Mesothelial cell of epicardium (in vitro differentiated cells): ENCODE measurements at places on chromosomes 2 and 18. TPM values are rescaled to one million over a fixed set of nuclear protein-coding genes. Genes with fewer than 3 reads are reported as not detected.

The CCL20 gene
- 0.36 TPM in 1 of 3 replicates, not detected in the others for total RNA-seq

The BOLL gene
- not detected in 3 replicates for total RNA-seq

GRCh38 chr2:85785871-85786270 lies 32.1 kb downstream of the ATOH8 start:
- H3K4me1 ChIP-seq, result peaks cover 3% of the 10 kb centered on the region
- no peak for DNase-seq

DNA sequence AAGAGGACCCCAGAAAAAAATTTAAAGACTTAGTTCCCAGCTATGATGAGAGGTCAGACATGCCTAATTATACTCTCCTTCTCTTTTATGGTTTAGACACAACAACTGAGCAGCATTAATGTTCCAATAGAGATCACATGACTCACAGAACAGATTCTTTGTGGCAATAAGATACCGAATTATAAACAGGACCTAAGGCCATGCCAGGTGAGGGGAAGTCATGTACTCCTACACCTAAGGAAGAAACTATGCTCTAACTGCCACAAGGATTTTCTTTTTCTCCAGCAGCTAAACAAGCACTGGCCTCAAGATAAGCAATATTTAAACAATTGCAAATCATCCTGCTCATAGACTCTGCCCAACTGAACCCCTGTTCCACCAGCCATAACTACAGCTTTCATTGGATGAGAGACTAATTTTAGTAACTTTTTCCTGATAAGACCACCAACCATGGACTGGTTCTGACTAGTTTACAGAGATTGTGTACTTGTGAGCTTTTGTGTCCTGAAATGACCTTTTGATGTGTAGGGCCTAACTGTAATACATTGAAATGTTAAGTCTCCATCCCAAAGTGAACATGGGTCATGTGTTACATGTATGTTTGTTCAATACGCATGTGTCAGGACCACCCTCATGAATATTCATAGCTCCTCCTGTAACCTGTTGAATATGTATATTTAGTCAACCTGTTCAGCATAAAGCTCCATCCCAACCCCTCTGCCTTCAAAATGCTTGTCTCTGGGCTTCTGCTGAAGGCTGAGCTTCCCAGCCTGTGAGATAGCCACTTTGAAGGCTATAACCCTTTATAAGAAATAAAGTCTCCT lies 21.6 kb upstream of the NFE2L2 start:
- H3K27me3 ChIP-seq, result no peaks in the 10 kb centered on the region
- no peak overlapping the region for H3K27ac ChIP-seq
- H3K4me1 ChIP-seq, result peaks cover 12% of the 10 kb centered on the region
- no peak overlapping the region for H3K4me3 ChIP-seq

GRCh38 chr2:147224070-147224469 lies 620.8 kb upstream of the ACVR2A start:
- no peak for DNase-seq
- H3K36me3 ChIP-seq, result peaks cover 3% of the 10 kb centered on the region
- peaks cover 18% of the 10 kb centered on the region for H3K4me1 ChIP-seq
- no peaks in the 10 kb centered on the region for H3K27me3 ChIP-seq
- H3K27ac ChIP-seq, result no peak overlapping the region

DNA sequence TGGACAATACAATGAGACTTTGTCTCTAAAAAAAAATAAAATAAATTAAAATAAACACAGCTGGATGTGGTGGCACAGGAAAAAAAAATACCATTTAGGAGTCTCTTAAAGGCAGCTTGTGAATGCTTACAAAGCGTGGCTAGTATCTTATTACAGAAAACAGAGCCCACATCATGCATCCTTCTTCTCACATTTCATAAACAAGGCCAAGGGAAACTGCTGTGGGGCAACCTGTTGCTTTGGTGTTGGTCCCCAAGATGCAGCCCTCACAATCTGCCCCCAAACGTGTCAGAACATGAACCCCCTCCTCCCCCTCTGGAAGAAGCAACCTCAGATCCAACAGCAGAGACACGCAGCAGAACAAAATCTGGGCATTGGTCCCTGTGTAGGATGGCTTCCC lies 2.6 kb downstream of the SLC14A1 start:
- no peaks in the 10 kb centered on the region for H3K36me3 ChIP-seq
- no peak for DNase-seq
- H3K4me3 ChIP-seq, result no peak overlapping the region

GRCh38 chr2:47890711-47891368 lies 15.5 kb downstream of the FBXO11 start:
- H3K4me1 ChIP-seq, result peaks cover 29% of the 10 kb centered on the region
- no peaks in the 10 kb centered on the region for H3K27me3 ChIP-seq
- H3K27ac ChIP-seq, result no peak overlapping the region
- no peak overlapping the region for H3K4me3 ChIP-seq

- H3K36me3 ChIP-seq, result peaks cover 7% of the 10 kb centered on the region
- peaks cover 16% of the 10 kb centered on the region for H3K4me1 ChIP-seq
- H3K27ac ChIP-seq, result no peak overlapping the region
Measured at GRCh38 chr18:74249181-74249968, 42.4 kb downstream of the CYB5A start.

DNA sequence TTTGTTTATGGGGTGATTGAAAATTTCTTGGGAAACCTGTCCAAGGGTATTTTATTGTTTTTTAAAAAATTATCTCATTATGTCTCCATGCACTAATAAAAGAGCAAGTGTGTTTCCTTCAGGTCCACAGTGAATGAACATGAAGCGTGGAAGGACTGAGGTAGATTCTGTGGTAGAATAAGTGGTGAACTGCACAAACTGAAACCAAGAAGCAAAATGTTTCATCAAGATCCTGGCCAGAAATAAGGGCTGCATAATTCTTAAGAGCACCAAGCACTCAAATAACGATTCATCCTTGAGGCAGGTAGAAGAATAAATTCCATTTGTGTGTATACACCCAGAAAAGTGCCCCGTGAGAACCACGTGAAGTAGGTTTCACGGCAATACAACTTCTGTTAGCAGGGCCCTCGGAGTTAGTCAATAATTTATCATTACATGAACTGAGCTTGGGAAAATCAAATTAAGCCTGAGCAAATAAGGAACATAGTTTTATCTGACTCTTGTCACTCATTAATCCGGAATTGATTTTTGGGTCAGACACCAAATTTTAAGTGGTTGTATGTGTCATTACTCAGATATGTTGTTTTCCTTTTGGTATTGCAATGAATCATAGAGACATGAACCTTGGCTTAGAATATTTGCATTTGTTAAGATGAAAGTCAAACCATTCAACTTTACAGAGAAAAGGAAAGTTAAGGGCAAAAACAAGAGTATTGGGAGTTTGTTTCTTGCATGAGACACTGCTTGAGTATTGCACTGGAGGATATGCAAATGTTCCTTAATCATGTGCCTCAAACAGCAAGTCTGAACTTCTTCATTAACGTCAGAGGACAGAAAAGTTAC lies 472.6 kb upstream of the NETO1 start:
- H3K4me3 ChIP-seq, result no peak overlapping the region
- no peaks in the 10 kb centered on the region for H3K27me3 ChIP-seq
- H3K27ac ChIP-seq, result no peak overlapping the region
- no peak for DNase-seq
- H3K36me3 ChIP-seq, result no peaks in the 10 kb centered on the region

DNA sequence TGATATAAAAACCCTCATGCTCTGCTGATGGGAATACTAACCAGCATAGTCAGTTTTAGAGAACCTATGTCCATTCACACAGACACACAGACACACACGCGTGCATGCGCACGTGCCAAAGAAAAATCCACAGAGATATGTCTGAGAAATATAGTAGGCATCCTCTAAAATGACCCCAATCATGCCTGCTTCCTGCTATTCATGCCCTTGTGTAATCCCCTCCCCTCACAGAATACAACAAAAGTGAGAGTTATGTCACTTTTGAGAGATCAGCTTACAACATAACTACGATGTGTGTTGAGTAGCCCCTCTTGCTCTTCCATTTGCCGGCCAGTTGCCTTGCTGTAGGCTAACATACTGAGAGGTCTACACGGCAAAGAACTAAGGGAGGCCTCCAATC lies 121.3 kb downstream of the DYM start:
- H3K27ac ChIP-seq, result no peak overlapping the region
- H3K36me3 ChIP-seq, result peaks cover 3% of the 10 kb centered on the region
- H3K4me3 ChIP-seq, result no peak overlapping the region
- no peak for DNase-seq

- H3K36me3 ChIP-seq, result no peaks in the 10 kb centered on the region
- no peak overlapping the region for H3K4me3 ChIP-seq
- H3K27me3 ChIP-seq, result no peaks in the 10 kb centered on the region
- H3K27ac ChIP-seq, result peak overlapping the region; percentile 95
Measured at GRCh38 chr2:15810477-15811150, 129.7 kb upstream of the MYCN start.

- H3K36me3 ChIP-seq, result no peaks in the 10 kb centered on the region
- H3K4me1 ChIP-seq, result no peaks in the 10 kb centered on the region
- H3K27ac ChIP-seq, result no peak overlapping the region
- no peak overlapping the region for H3K4me3 ChIP-seq
Measured at GRCh38 chr18:73189718-73190117, 321.9 kb upstream of the NETO1 start.
